ENCODE measurements at places on chromosomes 2 and 18.

GRCh38 chr18:3104190-3105054 is 91.5 kb upstream of the LPIN2 start:
- DNase-seq: no peak

GRCh38 chr18:14945984-14946383 is 198.0 kb downstream of the ANKRD30B start:
- DNase-seq: no peak

- no peak for DNase-seq
Observed at GRCh38 chr2:8692783-8693156, 10.9 kb downstream of the ID2 start.

GRCh38 chr2:224775647-224776046 is 59.5 kb upstream of the CCDC195 start:
- no peak for DNase-seq

- DNase-seq: no peak
Observed at GRCh38 chr2:164560181-164560792, 61.0 kb downstream of the GRB14 start.

- no peak for DNase-seq
Observed at GRCh38 chr18:42409005-42409404, 454.0 kb downstream of the PIK3C3 start.

- DNase-seq: no peak
Observed at GRCh38 chr2:208077276-208077675, 47.0 kb downstream of the CRYGD start.

DNA sequence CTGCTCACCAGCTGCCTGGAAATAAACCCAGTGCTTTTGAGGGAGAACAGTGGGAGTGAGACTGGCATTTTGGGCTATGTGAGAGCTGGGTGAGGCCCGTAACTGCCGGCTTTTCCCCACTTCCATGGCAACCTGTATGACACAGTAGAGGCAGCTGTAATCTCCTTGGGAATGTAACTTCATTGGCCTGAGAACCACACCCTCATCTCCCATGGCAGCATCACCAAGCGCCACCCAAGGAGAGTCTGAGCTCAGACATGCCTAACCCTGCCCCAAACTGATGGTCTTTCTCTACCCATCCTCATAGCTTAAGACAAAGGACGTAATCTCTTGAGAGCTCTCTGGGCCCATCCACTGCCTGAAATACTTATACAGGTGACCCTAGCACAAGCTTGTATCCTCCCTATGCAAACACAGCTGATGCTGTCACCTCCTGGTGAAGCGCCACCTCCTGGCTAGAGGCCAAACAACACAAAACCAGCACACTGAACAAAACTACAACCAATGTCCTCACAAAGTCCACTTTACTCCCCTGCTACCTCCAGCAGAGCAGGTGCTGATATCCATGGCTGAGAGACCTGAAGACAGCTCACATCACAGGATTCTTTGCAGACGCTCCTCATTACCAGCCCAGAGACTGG is 763.4 kb upstream of the NRXN1 start:
- peak; percentile 82 for DNase-seq

GRCh38 chr2:138090330-138090729 is 126.1 kb downstream of the HNMT start:
- DNase-seq: no peak

DNA sequence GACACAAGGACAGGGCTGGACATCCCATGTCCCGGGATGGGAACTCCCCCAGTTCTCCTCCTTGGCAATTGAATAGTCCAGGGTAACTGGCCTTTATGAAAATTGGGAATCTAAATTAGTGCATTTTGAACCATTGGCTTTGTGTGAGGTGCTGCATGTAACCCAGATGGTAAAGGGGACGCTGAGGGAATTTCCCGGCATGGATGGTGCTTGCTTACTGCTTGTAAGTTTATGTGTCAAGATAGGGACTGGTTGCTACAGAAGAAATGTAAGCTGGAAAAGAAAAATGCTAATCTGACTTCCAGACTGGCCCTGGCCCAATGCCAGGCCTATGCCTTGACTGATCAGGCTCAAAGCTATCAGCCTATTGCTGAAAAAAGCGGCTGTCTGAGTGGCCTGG is 1096.7 kb upstream of the DDX18 start:
- DNase-seq: no peak

- DNase-seq: no peak
Observed at GRCh38 chr2:8535821-8536685, 145.8 kb upstream of the ID2 start.

- DNase-seq: no peak
Observed at GRCh38 chr18:77151772-77152520, 19.4 kb upstream of the MBP start.

DNA sequence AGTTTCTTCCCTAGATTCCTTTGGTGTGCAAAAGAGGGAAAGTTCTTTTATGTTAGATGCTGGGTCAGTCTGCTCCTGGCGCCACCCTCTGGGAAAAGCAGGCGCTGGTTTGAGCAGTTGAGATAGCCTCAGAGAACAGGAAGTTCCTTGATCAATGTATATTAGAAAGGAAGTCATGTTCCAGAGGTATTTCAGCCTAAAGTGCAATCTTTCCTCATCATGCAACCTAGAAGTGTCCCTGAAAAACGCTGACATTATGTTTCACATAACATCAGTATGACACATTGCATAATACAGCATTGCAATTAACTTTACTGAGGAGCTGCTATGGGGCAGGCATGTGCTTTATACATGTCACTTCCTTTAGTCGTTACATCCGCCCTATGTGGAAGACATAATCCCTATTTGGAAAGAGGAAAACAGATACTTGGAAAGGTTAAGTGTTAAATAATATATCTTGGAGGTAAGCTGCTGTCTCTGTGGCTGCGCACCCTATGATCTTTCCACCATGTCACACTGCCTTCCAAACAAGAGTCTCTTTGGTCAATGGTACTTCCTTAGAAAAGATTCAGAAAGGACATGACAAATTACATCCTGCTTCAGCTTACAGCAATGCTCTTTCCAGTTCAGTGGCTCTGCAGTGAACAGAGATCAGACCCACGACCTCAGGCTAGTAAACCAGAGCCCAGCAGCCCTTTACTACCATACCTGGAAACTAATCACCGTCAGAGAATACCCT is 369.7 kb downstream of the RAD51AP2 start:
- DNase-seq: peak; percentile 55

DNA sequence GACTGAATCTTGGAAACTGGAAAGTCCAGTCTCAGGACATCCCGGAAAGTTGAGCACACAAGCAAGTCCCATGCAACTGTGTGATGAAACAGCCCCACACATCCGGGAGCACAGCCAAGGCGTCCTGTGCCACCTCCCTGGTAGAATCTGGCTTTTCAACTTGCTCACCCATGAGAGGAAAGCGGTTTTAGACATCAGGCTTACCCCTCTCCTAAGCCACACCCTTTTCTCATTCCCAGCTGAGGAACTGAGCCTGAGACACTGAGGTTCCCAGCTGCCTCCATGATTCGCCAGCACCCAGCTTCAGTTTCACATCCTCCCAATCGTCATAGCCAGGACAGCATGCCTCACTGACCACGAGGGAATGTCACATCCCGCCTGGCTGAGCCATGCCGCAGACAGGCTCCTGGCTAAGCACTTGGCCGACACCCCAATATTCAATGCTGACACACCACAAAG is 60.3 kb downstream of the STEAP3 start:
- no peak for DNase-seq

- DNase-seq: no peak
Observed at GRCh38 chr2:226831266-226831665, 4.6 kb upstream of the RHBDD1 start.

GRCh38 chr2:60885683-60886082 is 4.3 kb downstream of the REL start:
- DNase-seq: no peak

DNA sequence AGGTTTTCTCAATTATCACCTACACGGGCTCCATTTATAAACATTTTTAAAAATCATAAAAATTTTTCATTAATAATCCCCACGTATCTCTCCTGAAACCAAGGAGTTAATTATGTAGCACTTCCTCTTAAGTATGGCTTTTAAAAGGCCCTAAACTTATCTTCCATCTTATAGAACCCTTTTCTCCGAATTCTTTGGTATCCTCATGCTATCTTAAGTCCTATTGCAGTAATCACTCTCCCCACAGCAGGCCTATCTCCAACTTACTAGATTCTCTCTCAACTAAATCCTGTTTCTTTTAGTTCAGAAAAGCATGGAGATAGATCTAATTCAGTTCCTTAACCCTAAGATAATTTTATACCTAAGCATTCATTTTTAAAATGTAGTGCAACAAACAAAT is 26.2 kb downstream of the RPRD1A start:
- DNase-seq: no peak

- peak; percentile 45 for DNase-seq
Observed at GRCh38 chr2:136932700-136933099, 167.4 kb downstream of the THSD7B start.

- no peak for DNase-seq
Observed at GRCh38 chr2:95082477-95082876, 39.1 kb downstream of the MRPS5 start.

DNA sequence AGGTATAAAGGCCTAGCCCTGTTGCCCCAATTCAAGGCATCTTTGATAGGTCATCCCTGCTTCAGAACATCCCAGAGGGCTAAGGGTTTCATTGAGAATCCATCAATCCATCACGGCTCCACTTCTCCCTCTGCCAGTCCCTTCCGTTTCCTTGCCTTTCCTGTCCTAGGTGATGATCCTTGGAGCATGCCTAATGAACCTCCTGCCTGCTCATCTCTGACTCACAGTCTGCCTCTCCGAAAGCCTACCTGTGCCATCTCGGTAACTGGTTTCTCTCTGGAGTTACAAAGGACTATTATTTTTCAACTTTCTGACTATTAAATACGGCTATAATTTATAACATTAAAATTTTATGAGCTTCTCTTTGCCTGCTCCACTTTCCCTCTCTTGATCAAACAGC is 36.7 kb upstream of the OSBPL6 start:
- no peak for DNase-seq

GRCh38 chr2:152466041-152466440 is 131.1 kb downstream of the FMNL2 start:
- no peak for DNase-seq

DNA sequence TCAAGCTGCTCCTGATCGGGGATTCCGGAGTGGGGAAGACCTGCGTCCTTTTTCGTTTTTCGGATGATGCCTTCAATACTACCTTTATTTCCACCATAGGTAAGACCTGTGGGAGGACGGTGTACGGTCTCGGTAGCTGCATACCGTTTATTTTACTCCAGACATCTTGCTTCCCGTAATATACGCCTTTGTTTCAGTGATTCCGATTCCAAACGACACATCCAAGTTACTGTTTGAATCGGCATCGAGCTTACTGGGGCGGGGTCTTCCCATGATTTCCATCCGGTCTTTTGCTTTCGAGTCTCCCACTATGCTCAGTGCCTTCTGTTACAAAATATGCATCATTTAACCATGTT is 731 bp downstream of the RAB10 start:
- DNase-seq: no peak

- no peak for DNase-seq
Observed at GRCh38 chr2:80016171-80016570, 288.4 kb downstream of the LRRTM1 start.

GRCh38 chr2:177753682-177754491 is 318.7 kb downstream of the PDE11A start:
- peak; percentile 69 for DNase-seq

DNA sequence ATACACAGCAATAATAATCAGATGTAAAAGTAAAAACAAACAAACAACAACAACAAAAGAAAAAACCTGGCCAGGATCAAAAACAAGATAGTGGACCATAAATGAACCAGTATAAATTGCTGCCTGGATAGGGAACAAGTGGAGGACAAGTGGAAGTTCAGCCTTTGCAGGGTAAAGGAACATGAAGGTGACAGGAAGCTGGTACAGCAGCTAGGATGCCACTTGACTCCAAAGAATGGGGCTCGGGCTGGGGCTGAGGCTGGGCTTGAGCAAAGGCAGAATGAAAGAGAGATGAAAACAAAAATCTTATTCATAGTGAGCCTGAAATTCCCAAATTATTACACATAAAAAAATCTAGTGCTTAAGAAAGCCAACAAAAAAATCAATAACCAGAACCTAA is 146.5 kb downstream of the CDH2 start:
- DNase-seq: no peak
